Activated CD4-positive, CD25-positive, alpha-beta regulatory T cell treated with anti-CD3 and anti-CD28 coated beads, Interleukin-2, amount 50 U/mL, for 24 hours (primary cell): ENCODE measurements at places on chromosomes 7 and 10.

GRCh38 chr10:112784022-112784461 is 166.0 kb upstream of the TCF7L2 start:
- ATAC-seq, result no peak

- ATAC-seq, result no peak
Observed at GRCh38 chr7:55108818-55109217, 90.0 kb downstream of the EGFR start.

- ATAC-seq, result no peak
Observed at GRCh38 chr10:44949127-44949802, 10.3 kb upstream of the RASSF4 start.

GRCh38 chr7:16278167-16278787 is 143.1 kb downstream of the CRPPA start:
- ATAC-seq, result no peak

GRCh38 chr7:141122736-141123135 is 48.9 kb downstream of the TMEM178B start:
- no peak for ATAC-seq

GRCh38 chr10:71001470-71001869 is 113.1 kb upstream of the PCBD1 start:
- ATAC-seq, result no peak

DNA sequence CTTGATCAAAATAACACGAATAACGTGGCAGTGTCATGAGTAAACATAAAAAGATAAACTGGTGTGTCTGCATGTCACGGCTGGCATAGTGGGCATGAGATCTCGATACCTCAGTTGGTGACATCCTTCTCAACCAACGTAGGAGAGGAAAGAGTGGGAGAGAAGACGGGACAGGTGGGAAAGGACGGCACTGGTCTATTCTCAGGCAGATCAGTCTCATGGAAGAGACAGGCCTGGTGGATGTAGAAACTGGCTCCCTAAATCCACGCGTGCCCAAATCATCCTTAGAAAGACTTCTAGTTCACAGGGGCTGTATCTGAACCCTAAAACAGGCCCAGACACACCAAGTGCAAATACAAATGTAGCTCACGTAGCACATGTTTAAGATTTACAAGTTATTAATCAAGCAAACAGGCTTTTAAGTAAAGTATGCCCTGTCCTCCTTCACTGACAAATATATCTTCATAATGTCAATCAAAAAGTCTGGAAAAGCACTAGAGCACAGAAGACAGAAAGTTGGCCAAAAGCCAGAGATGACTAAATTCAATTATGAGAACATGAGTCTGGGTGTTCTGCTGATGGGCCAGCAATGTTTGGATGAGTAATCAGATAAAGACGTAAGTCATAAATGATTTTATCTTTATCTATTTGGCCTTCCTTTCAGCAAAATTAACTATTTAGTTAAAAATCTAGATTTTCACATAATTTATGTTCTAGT is 56.3 kb downstream of the SFMBT2 start:
- ATAC-seq, result peak; percentile 76

DNA sequence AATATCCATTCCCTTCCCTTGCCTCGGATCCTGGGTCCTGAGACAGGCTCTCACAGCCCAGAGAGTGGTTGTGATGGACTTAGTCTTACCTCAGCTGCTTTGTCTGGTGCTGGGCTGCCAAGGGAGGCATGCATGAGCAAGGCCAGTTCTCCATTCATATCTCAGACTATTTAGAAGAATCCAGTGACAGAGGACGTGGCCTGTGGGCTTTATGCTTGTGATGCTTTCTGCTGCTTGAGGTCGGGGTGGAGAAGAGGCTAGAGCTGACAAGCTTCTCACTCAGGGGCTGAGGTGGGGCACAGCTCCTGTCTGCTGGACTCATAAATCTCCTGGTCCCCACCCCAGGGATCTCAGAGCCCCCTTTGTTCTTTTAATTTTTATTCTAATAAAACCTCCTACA is 66.8 kb downstream of the DNAJC12 start:
- no peak for ATAC-seq

- no peak for ATAC-seq
Observed at GRCh38 chr7:131581241-131582051, 25.0 kb upstream of the PODXL start.

DNA sequence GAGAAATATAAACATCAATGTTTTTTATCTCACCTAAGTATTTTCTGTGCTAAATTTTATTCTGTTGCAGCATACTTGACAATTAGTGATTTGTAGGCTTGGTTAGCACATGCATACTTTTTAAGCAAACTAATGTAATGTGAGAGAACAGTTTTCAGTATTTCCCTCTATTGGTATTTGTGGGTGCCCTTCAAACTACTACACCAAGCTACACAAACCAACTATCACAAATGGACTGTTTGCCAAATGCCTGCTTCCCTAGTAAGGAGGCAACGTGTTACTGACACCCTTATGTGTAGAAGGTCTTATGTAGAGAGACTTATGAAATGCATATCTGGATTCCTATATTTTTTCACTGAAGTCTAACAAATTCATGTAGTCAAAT is 98.4 kb upstream of the FZD1 start:
- no peak for ATAC-seq

DNA sequence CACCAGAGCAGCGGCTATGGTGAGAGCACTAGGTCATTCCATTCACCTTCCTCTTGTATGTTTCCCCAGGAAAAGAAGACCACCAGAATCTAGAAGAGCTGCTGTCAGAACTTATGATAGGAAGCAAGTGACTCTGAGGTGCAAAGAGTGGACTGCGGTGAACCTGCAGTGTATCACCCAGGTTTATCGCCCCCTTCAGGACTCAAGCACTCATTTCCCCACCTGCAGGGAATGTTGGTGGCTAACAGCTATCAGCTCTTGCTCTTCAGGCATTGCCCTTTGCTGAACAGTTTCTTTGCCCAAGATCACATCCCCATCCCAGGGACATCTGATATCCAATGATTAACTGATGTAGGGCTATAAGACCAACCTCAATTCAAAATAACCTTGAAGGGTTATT is 66.3 kb upstream of the IL6 start:
- no peak for ATAC-seq

DNA sequence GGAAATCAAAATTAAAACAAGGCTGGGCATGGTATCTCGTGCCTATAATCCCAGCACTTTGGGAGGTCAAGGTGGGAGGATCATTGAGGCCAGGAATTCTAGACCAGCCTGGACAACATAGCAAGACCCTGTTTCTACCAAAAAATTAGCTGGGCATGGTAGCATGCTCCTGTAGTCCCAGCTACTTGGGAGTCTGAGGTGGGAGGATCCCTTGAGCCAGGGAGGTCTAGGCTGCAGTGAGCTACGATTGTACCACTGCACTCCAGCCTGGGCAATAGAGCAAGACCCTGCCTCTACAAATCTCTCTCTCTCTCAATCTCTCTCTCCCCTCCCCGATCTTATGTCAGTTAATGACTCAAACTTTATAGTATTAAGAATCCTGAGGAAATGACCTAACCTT is 3.8 kb downstream of the KPNA7 start:
- ATAC-seq, result no peak

GRCh38 chr10:89663144-89663543 is 18.1 kb upstream of the PANK1 start:
- no peak for ATAC-seq

GRCh38 chr7:155818820-155819168 is 6.5 kb upstream of the SHH start:
- no peak for ATAC-seq

GRCh38 chr7:21911341-21911875 is 34.3 kb downstream of the CDCA7L start:
- no peak for ATAC-seq

DNA sequence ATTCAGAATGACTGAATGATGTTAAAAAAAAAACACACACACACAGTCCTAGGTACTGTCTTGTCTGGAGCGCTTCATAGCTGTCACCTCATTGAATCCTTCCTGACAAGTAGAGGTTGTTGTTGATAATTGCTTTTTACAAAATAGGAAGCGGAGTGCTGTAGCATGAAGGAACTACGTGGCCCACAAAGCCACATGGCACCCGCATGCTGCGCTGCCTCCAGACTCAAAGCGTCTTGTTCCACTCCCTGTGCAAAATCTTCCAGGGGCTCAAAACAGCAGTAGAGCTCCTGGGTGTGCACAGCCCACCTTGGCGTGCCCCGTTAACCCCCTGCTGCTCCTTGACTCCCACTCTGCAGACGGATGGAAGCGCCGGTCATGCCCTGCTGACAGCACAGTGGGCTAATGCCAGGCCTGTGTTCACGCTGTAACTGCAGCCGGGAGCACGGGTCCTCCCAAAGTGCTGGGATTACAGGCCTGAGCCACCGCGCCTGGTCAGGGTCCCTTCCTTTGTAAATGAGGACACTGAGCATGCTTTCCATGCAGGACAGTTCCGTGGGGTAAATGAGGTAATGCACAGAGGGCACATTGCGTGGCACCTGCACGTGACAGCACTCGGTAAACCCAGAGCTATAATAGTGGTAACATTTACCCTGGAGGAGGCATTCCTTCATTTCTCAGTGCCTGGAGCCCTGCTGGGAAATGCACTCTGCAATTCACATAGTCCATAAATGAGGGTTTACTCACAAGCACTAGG is 91.1 kb upstream of the GNA12 start:
- no peak for ATAC-seq

GRCh38 chr10:79026341-79026761 is 42.4 kb upstream of the ZMIZ1 start:
- no peak for ATAC-seq

DNA sequence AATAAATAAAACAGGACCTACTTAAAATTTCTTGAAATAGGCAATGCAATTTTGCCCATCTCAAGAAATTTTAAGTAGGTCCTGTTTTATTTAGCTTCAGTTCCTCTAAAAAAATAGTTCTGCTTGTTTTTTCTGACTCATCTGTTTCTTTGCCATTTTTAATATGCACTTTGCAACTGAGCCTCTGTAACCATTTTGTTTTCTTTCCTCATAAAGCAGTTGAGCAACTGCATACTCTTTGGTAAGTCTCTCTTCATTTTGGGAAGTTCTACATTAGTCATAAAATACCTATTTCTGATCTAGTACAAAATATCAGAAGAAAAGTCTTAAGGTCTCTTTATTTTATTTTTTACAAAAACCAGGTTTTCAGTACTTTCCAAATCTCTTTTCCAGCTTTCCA is 18.0 kb downstream of the TAS2R40 start:
- ATAC-seq, result no peak

GRCh38 chr7:13742811-13743210 is 246.7 kb downstream of the ETV1 start:
- no peak for ATAC-seq

DNA sequence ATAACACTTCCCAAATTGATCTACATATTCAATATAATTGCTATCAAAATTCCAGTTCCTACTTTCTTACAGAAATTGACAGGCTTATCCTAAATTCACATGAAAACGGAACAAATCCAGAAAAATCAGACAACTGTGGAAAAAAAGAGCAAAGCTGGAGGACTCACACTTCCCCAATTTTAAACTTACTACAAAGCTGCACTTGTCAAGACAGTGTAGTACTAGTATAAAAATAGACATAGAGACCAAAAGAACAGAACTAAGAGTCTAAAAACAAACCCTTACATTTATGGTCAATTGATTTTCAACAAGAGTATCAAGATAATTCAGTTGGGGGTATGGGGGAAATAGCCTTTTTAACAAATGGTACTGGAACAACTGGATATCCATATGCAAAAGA is 27.5 kb downstream of the LMBR1 start:
- ATAC-seq, result no peak

- no peak for ATAC-seq
Observed at GRCh38 chr10:117677890-117678500, 135.4 kb downstream of the EMX2 start.

DNA sequence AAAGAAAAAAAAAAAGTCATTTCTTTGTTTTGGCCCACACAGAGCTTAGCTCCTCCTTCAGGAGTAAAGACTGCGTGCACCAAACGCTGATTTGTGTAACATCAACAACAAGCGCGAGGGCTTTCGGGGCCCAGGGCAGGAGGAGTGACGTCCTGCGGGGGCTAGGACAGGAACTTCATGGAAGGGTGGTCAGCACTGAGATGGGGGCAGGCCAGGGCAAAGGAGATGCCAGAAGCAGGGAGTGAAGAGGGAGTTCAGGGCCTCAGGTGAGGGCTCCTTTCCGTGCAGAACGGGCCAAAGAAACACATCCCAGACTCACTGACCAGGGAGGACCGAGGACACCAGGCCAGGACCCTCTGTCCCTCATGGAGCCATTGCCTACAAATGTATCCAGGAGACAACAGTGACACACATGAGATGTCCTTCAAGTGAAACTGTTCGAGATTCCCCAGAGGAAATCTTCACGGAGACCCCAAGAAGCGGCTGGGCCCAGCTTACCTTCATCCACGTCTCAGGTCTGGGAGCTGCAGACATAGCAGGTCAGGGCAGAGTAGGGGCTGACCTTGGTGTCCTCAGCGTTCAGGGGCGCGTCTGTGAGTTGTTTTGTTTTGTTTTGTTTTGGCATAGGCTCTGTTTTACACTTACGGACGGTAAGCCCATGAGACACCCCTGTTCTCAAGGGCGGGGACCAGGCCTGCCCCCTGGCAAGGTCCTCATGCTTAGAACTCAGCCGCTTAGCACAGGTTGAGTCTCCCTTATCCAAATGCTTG is 30.4 kb upstream of the SHH start:
- ATAC-seq, result no peak

GRCh38 chr7:13099154-13099795 is 411.8 kb downstream of the ARL4A start:
- ATAC-seq, result peak; percentile 80

DNA sequence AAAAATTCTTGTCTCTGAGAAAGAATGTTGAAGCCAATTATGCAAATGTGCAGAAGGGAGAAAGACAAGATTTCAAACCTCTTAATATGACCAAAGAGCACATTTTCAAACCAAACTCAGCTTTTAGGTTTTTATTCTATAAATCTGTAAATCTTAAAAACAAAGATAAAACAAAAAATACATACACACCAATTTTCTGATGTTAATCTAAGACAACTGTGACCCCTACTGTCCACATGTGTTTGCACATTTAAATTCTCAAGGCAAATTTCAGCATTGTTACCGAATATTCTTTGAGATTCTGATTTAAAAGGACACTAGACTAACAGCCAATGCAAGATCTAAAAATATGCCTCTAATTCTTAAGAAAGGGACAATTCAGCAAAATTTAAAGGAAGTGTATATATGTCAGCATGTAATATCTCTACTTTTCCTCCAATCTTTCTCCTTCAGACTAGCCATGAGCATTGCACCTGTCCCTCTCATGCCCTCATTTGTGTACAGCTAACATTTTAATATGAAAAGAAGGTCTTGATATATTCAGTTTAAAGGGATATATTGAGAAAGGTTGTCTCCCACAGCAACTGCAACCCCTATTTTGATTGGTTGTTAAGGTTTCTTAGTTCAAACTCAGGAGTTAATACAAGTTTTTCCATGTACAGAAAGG is 417.9 kb downstream of the IPMK start:
- ATAC-seq, result no peak

GRCh38 chr10:107433605-107434004 is 269.1 kb upstream of the SORCS1 start:
- ATAC-seq, result no peak

GRCh38 chr7:27101957-27102580 is 414 bp downstream of the HOXA2 start:
- ATAC-seq, result no peak

- ATAC-seq, result no peak
Observed at GRCh38 chr7:45421806-45422205, 152.4 kb upstream of the ADCY1 start.
